ENCODE measurements at places on chromosomes 16 and 17.

- DNase-seq: no peak
These were observed 6.9 kb downstream of the TXNDC11 start for GRCh38 chr16:11735787-11736186.

GRCh38 chr17:35607239-35607847, 20.2 kb downstream of the AP2B1 start:
- DNase-seq: no peak

GRCh38 chr17:59828478-59828760, 64.3 kb downstream of the TUBD1 start:
- DNase-seq: no peak

DNA sequence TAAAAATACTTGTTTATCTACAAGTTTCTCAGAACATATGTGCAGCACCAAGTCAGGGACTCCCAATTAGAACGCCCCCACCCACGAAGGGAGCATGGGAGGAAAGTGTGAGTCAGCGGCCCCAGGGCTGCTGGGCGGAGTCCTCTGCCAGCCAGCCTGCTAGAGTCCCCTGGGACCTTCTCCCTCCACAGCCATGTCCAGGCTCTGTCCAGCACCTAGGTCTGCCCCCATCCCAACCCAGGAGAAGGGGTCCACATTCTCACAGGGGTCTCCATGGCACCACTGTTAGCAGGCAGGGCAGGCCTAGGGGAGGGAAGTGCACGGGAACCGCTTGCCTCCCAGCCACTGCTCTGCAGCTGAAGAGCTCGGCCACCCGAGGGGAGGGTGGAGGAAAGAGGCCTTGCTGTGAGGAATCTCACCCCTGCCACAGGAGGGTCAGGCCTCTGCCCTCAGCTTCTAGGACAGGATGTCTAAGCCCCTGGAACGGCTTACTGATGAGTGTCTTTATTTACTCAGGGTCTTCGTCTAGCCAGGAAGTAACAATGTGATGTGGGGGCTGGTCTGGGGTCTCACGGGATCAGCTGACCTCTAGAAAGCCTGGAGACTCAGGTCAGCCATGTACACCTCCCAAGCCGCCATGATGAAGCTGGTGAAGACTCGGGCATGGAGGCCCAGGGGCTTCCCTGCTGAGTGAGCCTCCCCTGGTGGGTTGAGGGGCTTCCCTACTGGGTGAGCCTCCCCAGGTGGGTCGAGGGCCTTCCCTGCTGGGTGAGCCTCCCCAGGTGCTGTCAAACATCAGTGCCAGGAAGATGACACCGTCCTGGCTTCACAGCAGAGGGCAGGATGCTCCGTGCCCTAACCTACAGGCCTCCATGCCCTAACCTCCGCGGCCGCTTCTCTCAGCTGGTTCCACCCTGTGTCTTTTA, 190.3 kb downstream of the RBFOX3 start:
- DNase-seq: no peak

- no peak for DNase-seq
These were observed 100.6 kb downstream of the TANGO6 start for GRCh38 chr16:68943961-68944360.

DNA sequence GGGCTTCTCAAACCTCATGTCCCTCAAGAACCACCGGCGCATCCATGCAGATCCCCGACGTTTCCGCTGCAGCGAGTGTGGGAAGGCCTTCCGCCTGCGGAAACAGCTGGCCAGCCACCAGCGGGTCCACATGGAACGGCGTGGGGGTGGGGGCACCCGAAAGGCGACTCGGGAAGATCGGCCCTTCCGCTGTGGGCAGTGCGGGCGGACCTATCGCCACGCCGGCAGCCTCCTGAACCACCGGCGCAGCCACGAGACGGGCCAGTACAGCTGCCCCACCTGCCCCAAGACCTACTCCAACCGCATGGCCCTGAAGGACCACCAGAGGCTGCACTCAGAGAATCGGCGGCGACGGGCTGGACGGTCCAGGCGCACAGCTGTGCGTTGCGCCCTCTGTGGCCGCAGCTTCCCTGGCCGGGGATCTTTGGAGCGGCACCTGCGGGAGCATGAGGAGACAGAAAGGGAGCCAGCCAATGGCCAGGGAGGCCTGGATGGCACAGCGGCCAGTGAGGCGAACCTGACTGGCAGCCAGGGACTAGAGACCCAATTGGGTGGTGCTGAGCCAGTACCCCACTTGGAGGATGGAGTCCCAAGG, 5.9 kb downstream of the ZNF646 start:
- no peak for DNase-seq

GRCh38 chr16:27822996-27823395, 240.5 kb downstream of the GSG1L start:
- peak; percentile 27 for DNase-seq
